ENCODE measurements at places on chromosomes 16 and 17. TPM values are rescaled to one million over a fixed set of nuclear protein-coding genes. Genes with fewer than 3 reads are reported as not detected.

The ABCA10 gene
- 2.0 TPM for total RNA-seq

The ERCC4 gene
- total RNA-seq = 17.4 TPM

DNA sequence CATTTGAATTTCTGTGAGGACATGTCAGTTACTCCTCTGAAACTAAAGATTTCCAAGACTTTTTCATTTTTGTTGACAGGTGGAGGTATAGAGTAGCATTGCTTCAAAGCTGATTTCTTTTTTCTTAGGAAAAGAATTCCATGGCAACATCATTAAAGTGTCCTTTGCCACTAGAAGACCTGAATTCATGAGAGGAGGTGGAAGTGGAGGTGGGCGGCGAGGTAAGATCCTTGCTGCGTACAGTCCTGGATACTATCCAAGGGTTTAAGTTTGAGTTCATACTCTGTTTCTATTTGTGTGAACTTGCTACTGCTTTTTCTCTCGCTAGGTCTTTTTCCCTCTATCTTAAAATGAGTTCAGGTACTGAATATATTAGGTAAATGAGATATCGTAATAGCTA, 26.5 kb downstream of the HEATR9 start:
- DNase-seq = no peak

GRCh38 chr17:18950944-18951905, 740 bp upstream of the SLC5A10 start:
- DNase-seq = no peak

- DNase-seq = no peak
These were observed 61.1 kb upstream of the CIBAR2 start for GRCh38 chr16:85173146-85173980.

DNA sequence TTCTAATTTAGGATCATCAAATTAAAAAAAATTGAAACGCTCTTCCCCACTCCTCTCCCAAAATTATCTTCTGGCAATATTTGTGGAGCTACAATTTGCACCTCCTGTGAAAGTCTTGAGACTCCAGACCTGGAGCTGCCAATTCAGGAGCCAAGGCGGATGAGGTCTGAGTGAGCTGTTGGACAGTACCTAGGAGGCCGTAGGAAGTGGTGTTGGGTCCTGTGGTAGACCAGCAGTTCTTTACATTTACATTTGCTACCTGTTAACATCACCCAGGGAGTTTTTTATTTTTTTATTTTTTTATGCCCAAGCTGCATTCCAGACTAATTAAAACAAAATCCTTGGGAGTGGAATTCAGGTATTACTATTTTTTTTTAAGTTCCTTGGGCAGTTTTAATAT, 271.0 kb downstream of the PHKB start:
- no peak for DNase-seq

The NTN3 gene
- total RNA-seq = not detected

- no peak for DNase-seq
These were observed 5.3 kb downstream of the BEAN1 start for GRCh38 chr16:66432429-66432828.

DNA sequence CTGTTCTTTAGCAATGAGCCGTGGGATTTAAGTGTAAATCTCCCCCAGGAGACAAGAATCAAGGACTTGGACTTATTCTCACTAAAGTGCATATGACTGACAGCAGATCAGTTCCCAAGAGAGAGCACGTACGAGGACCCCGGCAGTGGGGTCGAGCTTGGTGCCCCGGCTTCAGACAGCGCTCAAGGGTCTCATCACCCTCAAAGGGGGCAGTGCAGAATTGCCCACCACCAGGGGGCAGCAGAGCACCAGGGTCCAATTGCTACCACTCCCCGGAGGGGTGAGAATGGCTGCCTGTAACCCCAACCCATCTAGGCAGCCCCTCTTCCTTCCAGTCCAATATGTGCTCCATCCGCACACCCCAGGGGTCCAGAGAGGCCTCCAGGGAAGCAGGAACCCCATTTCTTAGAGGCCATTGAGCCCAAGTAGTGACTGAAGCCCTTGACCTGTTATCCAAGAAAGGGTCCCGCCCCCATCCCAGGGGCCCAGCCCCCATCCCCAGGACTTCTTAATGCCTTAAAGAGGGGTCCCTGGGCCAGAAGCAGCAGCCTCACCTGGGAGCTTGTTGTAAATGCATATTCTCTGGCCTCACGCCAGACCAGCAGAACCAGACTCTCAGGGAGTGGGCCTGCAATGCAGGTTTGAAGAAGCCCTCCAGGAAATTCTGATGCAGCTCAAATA, 86.1 kb downstream of the ZDHHC7 start:
- peak; percentile 81 for DNase-seq

The KRT36 gene
- not detected for total RNA-seq

DNA sequence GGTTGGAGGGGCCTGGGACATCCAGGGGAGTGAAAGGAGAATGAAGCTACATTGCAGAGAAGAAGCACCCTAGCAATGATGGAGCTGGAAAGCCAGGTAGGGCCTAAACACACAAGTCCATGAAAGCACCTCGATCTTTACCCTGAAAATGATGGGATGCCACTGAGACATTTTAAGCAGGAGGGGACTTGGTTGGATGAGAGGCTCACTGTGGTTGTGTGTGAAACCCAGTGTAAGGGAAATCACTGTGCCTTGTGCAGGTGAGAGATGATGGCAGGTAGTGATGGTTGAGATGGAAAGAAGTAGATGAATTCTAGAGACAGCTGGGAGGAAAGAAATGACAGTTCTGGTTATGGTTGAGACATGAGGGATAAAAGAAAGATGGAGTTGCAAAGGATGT, 132.9 kb upstream of the CACNG3 start:
- no peak for DNase-seq

The DNAH9 gene
- not detected for total RNA-seq

GRCh38 chr17:8143581-8144400, 8.4 kb downstream of the PER1 start:
- DNase-seq = no peak

DNA sequence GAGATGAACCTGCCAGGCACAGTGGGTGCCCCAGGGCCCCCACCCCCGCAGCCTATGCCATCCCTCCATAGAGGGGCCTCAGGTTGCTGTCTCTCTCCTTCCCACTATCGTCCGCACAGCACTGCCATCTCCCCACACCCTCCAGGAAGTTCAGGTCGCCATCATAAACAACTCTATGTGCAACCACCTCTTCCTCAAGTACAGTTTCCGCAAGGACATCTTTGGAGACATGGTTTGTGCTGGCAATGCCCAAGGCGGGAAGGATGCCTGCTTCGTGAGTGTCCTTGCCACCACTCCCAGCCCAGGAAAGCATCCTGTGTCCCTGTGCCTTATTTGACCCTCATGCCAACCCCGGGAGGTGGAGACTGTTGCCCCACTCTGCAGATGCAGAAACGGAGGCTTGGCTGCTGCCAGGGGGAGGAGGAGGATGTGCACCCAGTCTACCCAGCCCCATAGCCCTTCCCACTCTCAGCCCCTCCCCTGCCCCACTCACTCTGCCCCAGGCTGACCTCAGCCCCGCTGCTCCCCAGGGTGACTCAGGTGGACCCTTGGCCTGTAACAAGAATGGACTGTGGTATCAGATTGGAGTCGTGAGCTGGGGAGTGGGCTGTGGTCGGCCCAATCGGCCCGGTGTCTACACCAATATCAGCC, 3.9 kb downstream of the PRSS21 start:
- DNase-seq = no peak

DNA sequence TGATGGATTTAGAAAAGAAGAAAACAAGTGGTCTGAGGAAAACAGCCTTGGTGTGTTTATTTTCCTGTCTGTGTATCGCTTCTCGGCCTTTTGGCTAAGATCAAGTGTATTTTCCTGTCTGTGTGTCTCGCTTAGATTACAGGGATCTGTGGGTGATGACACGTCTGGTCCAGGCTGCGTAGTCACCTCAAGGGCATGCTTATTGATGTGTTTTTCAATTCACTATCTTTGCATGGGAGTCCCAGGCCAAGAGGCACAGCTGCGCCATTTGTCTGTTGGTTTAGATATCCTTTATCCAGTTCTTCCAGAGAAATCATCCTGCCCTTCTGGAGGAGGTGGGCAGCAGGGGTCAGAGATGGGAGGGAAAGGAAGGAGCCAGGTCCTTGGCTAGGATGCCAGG, 47.1 kb upstream of the STH start:
- no peak for DNase-seq

DNA sequence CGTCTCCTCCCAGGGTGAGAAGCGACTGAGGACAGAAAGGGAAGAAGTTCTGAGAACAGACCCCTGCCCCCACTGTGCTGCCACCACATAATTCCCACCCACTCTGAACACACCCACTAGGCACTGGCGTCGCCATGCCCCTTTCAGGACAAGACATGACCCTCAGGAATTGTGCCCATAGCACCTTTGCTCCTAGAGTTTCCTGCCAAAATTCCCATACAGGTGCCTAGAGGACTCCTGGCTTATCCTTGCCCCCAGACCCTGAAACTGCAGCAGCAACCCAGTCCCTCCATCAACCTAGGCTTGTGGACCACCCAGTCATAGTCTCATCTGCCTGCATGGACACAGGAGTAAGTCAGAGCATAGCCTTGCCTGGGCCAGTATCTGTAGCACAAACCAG, 157.7 kb upstream of the ZNF267 start:
- no peak for DNase-seq

The CTCF gene
- 55.5 TPM for total RNA-seq

GRCh38 chr16:3538222-3538621, 37.4 kb downstream of the CLUAP1 start:
- DNase-seq = no peak

- no peak for DNase-seq
These were observed 5.7 kb downstream of the NECAB2 start for GRCh38 chr16:83973581-83974385.

DNA sequence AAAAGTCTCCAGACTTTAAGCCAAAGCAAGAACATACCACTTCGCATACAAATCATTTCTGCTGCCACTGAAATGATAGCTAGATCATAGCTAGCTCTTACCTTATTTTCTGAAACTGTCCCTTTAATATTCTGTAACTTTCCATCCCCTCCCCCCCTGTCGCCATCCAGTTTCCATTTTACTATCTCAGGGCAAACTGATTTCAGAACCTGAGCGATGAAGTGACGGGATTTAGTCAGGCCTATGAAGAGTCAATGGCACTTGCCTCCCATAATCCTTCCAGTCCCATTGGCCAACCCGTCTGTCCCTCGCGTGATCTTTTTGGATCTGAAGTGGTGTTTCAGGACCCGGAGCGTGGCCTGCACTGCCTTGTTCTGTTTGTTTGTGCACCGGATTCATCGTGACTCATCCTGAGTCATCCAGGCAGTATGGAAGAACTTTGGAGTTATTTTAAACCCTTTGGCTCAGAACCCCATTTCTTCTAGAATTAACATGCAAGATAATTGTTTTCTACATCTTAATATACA, 199.8 kb upstream of the CHMP6 start:
- DNase-seq = peak; percentile 66

- DNase-seq = no peak
These were observed 51.7 kb downstream of the ARHGAP27 start for GRCh38 chr17:45380991-45381390.

DNA sequence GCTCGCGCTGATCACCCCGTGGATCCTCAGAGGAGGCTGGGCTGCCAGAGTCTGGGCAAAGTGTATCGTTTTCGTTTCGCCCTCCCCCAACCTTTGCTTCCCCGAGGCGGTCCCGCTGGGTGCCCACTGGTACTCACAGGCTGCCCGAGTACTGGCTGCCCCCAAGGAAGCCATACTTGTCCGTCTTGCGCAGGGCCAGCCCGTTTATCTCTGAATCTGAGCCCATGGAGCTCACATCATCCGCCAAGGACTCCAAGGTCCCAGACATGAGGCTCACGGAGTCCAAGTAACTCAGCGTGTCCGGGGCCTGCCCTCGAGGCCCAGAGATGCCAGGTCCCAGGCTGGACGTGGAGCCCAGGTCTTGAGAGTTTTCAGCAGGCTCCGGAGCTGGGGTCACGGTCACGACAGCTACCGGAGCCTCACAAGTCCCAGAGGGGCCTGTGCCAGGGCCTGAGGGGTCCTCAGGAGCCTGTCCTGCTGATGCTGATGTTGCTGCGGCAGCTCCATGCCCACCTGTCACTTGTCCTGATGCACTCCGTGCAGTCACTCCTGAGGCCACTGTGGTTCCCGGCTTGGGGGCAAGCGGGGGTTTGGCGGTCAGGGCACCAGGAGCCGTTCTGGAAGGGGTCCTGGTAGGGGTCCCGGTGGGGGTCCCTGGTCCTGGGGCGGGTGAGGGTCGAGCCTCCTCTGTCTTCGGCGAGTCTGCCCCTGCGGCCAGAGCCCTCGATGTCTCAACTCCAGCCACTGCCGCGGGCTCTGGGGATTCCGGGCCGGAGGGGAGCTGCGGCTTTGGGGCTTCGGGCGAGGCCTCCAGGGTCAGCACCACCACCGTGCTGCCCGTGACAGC, 980 bp downstream of the TBC1D10B start:
- peak; percentile 28 for DNase-seq

The LRRC37B gene
- 48.6 TPM for total RNA-seq

The AIPL1 gene
- not detected for total RNA-seq

The CDRT15L2 gene
- total RNA-seq = not detected

DNA sequence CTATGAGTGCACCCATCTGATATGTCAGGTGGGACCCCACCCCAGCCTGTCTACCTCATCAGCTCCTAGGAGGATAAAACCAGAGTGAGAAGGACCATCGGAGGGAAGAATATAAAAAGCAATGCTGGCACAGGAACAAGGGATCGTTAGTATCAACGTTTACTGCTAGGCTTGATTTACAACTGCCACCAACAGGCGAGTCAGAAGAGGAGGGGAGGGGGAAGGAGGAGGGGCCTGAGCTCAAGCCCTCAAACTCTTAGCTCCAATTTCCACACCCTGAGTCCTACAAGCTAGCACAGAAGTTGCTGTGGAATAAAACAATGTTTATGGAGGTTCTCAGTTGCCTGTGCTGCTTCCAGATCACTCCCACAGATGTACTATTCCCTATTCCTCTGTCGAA, 234.5 kb downstream of the C16orf78 start:
- DNase-seq = no peak

GRCh38 chr17:8100111-8100510, 12.6 kb upstream of the ALOX12B start:
- no peak for DNase-seq

The DNAAF1 gene
- not detected for total RNA-seq

The OR3A3 gene
- total RNA-seq = not detected

DNA sequence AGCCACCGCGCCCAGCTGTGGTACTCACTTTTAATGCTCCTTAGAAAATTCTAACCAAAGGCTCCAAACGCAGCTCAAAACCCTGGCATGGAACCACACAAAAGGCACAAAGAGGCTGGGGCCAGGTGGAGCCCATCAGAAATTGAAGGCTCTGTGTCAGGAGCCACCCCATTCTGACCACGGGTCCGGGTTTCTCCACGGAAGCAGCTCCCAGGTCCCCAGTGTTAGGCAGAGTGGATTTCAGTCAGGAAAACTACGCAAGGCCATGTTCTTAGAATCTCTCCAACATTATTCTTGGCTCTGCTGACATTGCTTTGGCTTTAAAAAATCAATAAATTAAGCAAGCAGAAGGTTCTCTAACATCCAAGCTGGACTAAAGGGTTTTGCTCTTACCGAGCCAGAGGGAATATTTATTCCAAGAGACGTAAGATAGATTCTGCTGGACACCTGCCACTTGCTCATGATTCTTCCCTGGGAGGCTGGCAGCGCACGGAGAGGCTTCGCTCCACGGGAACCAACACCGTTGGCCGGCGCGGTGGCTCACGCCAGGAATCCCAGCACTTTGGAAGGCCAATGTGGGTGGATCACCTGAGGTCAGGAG, 93.5 kb downstream of the NXN start:
- no peak for DNase-seq
